Natural killer cell treated with Interleukin-12 subunit alpha and Interleukin-12 subunit beta and Interleukin-15 and Interleukin-18, amount 100 ng/mL, for 72 hours (primary cell): ENCODE measurements at places on chromosomes 4 and X.

DNA sequence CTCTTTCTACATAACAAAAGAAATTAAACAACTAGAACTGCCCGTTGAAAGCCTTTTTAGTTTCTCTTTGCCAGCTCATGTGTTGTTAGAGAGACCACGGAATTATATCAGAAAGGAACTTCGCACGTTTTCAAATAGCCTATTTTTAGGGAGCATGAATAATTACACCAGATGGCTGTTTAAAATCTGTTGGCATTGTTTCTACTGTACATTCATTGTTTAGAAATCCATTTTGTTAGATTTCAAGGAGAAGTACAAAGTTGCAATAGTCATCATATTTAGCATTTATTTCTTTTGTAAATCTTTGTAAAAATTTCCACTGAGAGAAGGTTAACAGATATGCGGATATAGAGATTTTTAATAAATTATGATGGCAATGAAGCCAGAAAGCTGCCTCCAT lies 403.0 kb upstream of the HS3ST1 start:
- H3K4me3 ChIP-seq: no peak overlapping the region
- H3K27me3 ChIP-seq: no peaks in the 10 kb centered on the region
- no peak overlapping the region for H3K27ac ChIP-seq

DNA sequence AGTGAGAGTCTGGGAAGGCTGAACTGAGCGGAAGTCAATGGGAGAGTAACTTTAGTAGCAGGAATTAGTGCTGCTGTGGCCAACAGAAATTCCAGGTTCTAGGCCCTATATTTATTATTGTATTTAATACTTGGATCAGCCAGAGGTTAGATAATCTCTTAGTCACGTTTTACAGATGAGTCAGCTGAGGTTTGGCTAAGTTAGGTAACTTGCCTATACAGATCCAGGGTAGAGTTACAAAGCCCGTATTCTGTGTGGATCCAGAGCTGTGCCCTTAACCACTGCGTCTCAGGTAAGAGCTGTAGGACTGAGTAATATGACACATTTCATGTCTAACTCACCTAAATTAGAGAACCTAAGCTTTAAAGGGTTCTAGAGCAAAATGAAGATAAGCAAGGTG lies 20.5 kb downstream of the PSMD10 start:
- DNase-seq: no peak
- H3K27me3 ChIP-seq: peaks cover 13% of the 10 kb centered on the region
- H3K36me3 ChIP-seq: no peaks in the 10 kb centered on the region
- H3K4me3 ChIP-seq: no peak overlapping the region

GRCh38 chr4:170058826-170059225 lies 30.9 kb downstream of the AADAT start:
- H3K4me1 ChIP-seq: no peaks in the 10 kb centered on the region
- H3K27ac ChIP-seq: no peak overlapping the region
- peaks cover 3% of the 10 kb centered on the region for H3K27me3 ChIP-seq
- H3K36me3 ChIP-seq: no peaks in the 10 kb centered on the region

GRCh38 chrX:1476682-1477081 lies 24.0 kb upstream of the ASMTL start:
- H3K4me1 ChIP-seq: peaks cover 75% of the 10 kb centered on the region
- peak overlapping the region; percentile 98 for H3K27ac ChIP-seq
- no peak overlapping the region for H3K4me3 ChIP-seq

- no peak overlapping the region for H3K27ac ChIP-seq
- H3K36me3 ChIP-seq: peaks cover 6% of the 10 kb centered on the region
- peak overlapping the region; percentile 50 for H3K4me3 ChIP-seq
Observed at GRCh38 chr4:156970501-156971164, 966 bp downstream of the PDGFC start.
